Left ventricle myocardium superior (tissue), 1 donor: ENCODE measurements at places on chromosomes 2 and 18.

GRCh38 chr2:236689981-236690380, 120.4 kb downstream of the ACKR3 start:
- DNase-seq = no peak

DNA sequence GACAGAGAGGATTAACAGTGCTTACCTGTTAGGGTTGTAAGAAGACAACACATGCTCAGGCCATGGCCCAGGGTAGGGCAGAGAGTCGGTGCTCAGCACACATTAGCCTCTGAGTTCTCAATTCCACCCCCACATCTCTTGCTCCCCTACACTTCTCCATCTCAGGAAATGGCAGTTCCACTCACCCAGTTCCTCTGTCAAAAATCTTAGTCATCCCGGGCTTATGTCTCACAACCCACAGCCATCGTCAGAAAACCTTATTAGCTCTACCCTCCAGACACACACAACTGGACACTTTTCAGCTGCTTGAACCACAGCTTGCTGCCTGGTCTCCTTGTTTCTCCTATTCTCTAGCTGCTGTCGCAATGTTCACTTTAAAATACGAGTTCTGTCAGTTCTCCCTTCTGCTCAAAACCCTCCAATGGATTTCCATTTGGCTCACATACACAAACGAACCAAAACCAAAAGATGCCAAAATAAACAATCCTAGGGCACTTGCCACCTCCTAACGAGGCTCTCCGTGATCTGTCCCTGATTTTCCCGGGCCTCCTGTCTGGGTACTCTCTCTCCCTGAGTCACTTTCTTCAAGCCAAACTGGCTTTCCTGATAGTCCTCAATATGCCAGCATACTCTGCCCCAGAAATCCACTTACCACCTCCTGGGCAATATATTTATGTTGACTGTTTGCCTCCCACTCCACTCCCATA, 89.7 kb downstream of the KCTD1 start:
- DNase-seq = no peak

GRCh38 chr2:137336067-137336466, 570.7 kb downstream of the THSD7B start:
- DNase-seq = no peak

GRCh38 chr2:189300916-189301315, 121.4 kb upstream of the COL5A2 start:
- DNase-seq = no peak

GRCh38 chr2:161415034-161415986, 787 bp upstream of the TBR1 start:
- DNase-seq = no peak
